ENCODE measurements at places on chromosomes 7 and 10.

DNA sequence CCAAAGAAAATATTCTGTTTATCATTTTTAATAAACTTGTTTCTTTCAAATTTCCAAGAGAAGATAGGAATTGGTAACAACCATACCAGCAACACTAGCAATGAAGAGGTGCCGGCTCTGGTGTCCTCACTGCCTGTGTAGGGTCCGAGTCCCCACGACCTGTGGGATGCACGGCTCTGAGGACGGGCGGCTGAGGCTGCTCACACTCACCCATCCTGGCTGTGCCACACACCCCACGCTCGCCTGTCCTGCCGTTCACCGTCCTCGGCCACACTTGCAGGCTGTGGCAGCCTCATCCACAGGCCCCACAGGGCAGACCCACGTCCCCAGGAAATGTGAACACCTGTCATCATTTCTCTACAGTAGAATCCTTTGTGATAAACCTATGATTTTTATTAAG is 48.2 kb upstream of the DPYSL4 start:
- DNase-seq = no peak

DNA sequence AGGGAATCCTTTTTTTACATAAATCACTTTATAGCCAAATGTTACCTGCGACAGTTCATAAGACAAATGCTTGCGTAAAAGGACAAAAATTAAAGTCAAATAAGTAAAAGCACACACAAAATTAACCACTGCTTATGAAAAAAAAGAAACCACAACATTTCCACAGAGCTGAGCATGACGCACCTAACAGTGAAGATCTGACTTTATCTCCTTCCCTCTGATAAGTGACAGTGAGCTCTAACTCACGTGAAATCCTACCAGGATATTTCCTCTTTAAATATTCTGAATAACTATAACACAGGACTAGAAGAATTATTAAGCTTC is 225.5 kb downstream of the SFMBT2 start:
- no peak for DNase-seq

DNA sequence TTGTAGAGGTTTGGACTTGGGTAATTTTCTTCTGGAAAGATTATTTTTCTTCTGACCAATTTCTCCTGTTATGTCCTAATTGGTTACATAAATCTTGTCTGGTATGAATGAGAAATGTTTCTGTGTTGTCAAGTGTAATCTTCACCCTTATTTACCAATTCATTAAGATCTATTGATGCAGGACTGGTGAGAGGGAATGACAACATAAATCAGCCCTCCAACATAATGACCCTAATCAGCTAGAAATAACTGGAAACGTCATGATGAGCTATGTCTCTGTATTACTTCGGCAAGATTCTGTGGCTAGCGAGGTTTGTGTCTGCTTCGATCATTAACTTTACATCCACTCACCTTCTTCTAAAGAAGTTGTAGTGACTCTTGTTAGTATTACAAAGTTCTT is 3.5 kb downstream of the FOXP2 start:
- no peak for DNase-seq

GRCh38 chr7:124723012-124723411 is 42.6 kb downstream of the GPR37 start:
- no peak for DNase-seq

DNA sequence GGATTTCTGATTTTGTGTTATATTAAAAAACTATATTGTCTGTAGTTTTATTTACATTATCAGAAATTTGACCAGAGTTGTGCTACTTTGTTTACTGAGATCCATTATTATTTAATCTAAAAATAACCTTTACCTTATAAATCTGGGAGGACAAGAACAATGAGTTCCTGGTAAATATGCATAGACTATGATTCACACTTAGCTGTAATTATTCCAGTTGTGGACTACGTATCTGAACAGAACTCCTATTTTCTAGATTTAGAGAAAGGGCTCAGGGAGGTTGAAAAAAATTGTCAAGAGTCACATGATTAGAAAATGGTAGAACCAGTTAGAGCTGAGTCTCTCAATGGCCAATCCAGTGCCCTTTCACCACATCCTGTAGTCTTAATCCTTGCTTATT is 4.2 kb upstream of the GPR158 start:
- DNase-seq = no peak

Measured in stimulated activated CD4-positive, alpha-beta T cell treated with anti-CD3 and anti-CD28 coated beads, Interleukin-1b, Interleukin-23, amount 100 ng/mL, for 24 hours (primary cell).